ENCODE measurements at places on chromosomes 3 and 15. TPM values are rescaled to one million over a fixed set of nuclear protein-coding genes. Genes with fewer than 3 reads are reported as not detected.

GRCh38 chr3:183555541-183556081 lies at the start of gene KLHL6:
KLHL6 (minus strand) TSS chr3:183555706; CDS start chr3:183555653, 53 bp downstream.
- H3K27ac ChIP-seq = peak within 1 kb of the TSS; percentile 99
- H3K36me3 ChIP-seq = peaks cover 32% of the 10 kb centered on the region
- H3K27me3 ChIP-seq = no peaks in the 10 kb centered on the region
- peak; percentile 90 for DNase-seq
- H3K4me1 ChIP-seq = peaks cover 52% of the 10 kb centered on the region

DNA sequence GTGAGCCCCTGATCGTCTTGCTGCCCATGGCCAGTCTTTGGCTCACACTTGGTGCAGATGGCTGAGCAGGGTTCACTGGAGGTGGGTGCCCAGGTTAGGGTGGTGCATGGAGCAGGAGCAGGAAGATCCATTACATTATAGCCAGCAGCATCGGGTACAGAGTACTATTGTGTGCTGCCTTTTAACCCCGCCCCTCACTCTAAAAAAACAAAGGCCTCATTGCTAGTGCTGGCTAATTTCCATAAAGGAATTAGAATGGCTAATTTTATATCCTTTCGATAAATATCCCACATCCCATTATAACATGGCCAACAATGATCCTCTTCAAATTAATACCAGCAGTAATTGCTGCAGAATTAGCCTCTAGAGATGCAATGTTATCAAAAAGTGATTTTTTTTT lies 45.8 kb upstream of the PPP4R2 start:
- DNase-seq = no peak
- no peak overlapping the region for H3K4me3 ChIP-seq
- no peaks in the 10 kb centered on the region for H3K36me3 ChIP-seq
- peaks cover 12% of the 10 kb centered on the region for H3K4me1 ChIP-seq
- H3K27ac ChIP-seq = no peak overlapping the region
- H3K27me3 ChIP-seq = peaks cover 2% of the 10 kb centered on the region

The CLDN1 gene
- total RNA-seq = 0.22 TPM

DNA sequence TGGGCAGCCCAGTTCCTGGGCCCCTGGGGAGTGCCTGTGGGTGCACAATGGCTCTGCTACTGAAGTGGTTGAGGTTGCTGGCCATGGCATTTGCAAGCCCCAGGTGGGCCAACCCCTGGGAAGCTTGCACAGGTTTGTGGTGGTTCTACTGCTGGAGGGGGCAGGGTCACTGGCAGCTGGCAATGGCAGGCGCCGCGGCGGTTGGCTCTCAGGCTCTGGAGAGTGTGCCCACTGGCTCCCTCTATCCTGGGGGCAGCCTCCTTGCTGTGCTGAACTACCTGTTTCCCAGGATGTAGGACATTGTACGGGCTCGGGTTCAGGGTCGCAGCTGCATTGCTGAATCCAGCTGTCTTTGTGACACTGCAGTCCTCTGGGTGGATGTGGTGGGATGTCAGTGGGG lies 180.2 kb upstream of the HES1 start:
- H3K4me1 ChIP-seq = no peaks in the 10 kb centered on the region
- no peak overlapping the region for H3K27ac ChIP-seq
- DNase-seq = no peak
- H3K36me3 ChIP-seq = no peaks in the 10 kb centered on the region
- H3K4me3 ChIP-seq = no peak overlapping the region

DNA sequence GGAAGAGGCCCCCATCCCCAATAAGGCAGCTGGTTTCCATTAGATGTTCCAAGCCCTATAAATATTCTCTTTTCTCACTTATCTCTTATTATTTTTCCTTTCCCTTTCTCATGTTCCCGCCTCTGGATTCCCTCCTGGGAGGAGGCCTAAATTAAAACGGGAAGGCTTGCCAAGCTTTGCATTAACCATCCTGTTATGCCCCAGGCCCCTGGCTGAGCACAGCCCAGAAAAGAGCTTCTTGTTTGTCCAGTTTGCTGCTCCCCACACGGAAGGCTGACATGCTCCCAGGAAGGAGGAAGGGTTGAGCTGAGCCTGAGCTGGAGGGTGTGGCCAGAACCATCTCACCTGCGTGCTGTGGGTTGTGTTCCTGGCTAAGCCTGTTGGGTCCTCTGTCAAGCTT lies 63.1 kb upstream of the BOC start:
- no peak overlapping the region for H3K4me3 ChIP-seq
- H3K4me1 ChIP-seq = no peaks in the 10 kb centered on the region
- H3K27me3 ChIP-seq = no peaks in the 10 kb centered on the region
- no peaks in the 10 kb centered on the region for H3K36me3 ChIP-seq

- DNase-seq = no peak
- no peaks in the 10 kb centered on the region for H3K4me1 ChIP-seq
- H3K4me3 ChIP-seq = no peak overlapping the region
- no peaks in the 10 kb centered on the region for H3K36me3 ChIP-seq
- no peak overlapping the region for H3K27ac ChIP-seq
- H3K27me3 ChIP-seq = no peaks in the 10 kb centered on the region
Observed at GRCh38 chr3:82033186-82033585, 271.7 kb upstream of the GBE1 start.

The PCSK6 gene
- 0.24 TPM for total RNA-seq

The CA12 gene
- 0.10 TPM for total RNA-seq

The GOLGA8G gene
- total RNA-seq = not detected

- no peak overlapping the region for H3K4me3 ChIP-seq
- H3K27ac ChIP-seq = no peak overlapping the region
- H3K36me3 ChIP-seq = no peaks in the 10 kb centered on the region
- no peaks in the 10 kb centered on the region for H3K4me1 ChIP-seq
- H3K27me3 ChIP-seq = no peaks in the 10 kb centered on the region
- no peak for DNase-seq
Observed at GRCh38 chr3:124362455-124362854, 367.8 kb upstream of the UMPS start.

GRCh38 chr15:101252836-101253235 lies 988 bp upstream of the CHSY1 start:
- H3K36me3 ChIP-seq = peaks cover 11% of the 10 kb centered on the region
- peak overlapping the region; percentile 89 for H3K4me3 ChIP-seq
- no peaks in the 10 kb centered on the region for H3K27me3 ChIP-seq
- peaks cover 44% of the 10 kb centered on the region for H3K4me1 ChIP-seq

GRCh38 chr3:127457094-127457475 lies 133.4 kb downstream of the TPRA1 start:
- peak; percentile 53 for DNase-seq
- no peaks in the 10 kb centered on the region for H3K36me3 ChIP-seq
- H3K27ac ChIP-seq = no peak overlapping the region
- H3K4me1 ChIP-seq = peaks cover 16% of the 10 kb centered on the region
- H3K27me3 ChIP-seq = peaks cover 58% of the 10 kb centered on the region
- no peak overlapping the region for H3K4me3 ChIP-seq

GRCh38 chr3:24155276-24155675 lies 210.2 kb downstream of the NR1D2 start:
- no peak overlapping the region for H3K4me3 ChIP-seq
- peaks cover 8% of the 10 kb centered on the region for H3K27me3 ChIP-seq
- DNase-seq = no peak
- no peak overlapping the region for H3K27ac ChIP-seq
- H3K36me3 ChIP-seq = no peaks in the 10 kb centered on the region
